ENCODE measurements at places on chromosomes 1 and 21.

GRCh38 chr21:36509973-36510664 is 30.2 kb upstream of the CLDN14 start:
- DNase-seq: no peak

DNA sequence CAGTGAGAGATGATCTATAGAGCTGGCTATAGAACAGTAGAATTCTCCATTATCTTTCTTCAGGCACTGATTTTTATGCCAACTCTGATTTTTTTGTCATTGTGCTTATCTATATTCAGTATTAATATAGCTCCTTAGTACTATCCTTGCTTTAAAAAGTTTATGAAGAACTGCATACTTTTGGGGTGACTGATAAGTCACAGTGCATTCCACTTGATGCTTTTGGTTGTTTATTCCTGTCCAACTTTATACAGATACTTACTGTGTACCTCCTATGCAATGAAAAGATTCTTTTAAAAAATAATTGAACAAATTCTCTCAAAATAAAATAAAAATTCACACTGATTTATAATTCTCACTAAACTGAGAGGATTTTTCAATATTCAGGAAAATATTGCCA is 71.6 kb downstream of the COL24A1 start:
- DNase-seq: no peak

DNA sequence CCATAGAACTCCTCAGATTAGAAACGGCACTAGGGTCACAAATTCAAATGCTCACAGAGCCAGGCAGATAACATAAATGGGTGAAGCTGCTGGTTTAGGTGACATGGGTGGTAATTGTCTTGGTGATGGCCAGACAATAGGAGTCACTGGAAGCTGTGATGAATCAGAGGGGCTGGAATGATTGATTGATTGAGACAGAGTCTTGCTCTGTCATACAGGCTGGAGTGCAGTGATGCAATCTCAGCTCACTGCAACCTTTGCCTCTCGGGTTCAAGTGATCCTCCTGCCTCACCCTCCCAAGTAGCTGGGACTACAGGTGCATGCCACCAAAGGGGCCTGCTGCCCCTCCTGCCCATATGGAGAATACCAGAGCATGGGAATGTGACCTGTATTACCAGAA is 63.0 kb downstream of the HIVEP3 start:
- DNase-seq: no peak

GRCh38 chr1:116853680-116854402 is 55.9 kb upstream of the PTGFRN start:
- DNase-seq: peak; percentile 74

DNA sequence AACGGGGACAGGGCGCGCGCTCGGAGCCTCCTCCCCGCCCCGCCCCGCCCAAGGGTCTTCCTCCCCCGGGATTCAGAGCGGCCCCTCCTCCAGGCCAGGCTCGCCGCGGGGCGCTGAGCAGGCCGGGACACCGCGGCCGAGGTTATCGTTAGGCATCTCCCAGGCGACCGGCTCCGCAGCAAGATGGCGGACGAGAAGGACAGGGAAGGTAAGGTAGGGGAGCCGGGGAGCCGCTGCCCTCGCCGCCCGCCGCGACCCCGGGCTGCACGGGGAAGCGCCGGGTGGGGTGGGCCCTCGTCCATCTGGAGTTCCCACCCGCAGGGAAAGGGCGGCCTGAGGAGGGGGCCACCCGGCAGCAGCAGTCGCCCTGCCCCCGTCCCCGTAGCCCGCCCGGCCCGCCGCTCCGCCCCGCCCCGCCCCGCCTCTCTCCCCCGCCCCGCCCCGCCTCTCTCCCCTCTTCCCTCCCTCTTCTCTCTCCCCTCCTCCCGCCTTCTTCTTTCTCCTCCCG is 105.9 kb upstream of the HNRNPU start:
- peak; percentile 76 for DNase-seq

DNA sequence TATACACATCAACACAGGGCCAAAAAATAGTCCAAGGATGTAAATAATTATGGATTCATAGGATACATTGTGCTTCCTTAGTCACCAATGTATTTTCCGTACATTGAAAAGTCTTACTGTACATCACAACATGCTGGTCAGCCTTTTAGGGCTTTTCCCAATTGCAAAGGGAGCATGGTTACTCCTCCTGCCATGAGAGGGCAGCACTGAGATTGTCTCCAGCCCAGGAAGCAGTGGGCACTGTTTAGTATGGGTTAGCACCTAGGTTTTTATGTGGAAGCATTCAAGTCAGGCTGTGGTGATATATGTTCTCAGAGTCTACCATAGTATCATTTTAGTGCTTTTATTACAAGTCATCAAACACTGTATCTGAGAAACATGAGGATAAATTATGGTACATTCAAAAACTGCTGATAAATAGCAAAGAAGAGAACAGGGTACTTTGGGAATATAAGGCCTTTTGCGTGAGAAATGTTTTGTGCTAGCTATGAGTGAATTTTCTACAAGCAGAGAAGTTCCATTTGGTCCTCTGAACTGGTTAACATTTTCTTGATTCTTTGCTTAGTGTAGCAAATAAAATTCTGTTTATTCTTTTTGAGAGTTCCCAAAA is 34.0 kb downstream of the ST6GALNAC5 start:
- peak; percentile 62 for DNase-seq

DNA sequence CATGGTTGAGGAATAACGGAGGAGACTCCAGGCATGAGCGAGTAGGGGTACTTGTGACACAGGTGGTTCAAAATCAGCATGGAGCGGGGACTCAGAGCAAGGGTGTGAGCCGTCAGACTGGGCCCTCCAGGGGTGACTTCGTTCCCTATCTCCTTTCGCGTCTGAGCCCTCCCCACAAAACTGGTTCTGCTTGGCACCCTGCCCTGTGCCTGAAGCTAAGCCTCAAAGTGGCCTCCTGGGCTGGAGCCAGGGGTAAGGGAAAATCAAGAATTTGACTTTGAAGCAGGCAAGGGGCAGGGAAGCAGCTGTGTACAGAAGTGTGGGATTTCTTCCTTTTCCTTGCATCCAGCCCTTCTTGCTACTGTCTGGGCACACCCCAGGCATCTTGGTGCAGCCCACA is 331.5 kb upstream of the AJAP1 start:
- DNase-seq: no peak

DNA sequence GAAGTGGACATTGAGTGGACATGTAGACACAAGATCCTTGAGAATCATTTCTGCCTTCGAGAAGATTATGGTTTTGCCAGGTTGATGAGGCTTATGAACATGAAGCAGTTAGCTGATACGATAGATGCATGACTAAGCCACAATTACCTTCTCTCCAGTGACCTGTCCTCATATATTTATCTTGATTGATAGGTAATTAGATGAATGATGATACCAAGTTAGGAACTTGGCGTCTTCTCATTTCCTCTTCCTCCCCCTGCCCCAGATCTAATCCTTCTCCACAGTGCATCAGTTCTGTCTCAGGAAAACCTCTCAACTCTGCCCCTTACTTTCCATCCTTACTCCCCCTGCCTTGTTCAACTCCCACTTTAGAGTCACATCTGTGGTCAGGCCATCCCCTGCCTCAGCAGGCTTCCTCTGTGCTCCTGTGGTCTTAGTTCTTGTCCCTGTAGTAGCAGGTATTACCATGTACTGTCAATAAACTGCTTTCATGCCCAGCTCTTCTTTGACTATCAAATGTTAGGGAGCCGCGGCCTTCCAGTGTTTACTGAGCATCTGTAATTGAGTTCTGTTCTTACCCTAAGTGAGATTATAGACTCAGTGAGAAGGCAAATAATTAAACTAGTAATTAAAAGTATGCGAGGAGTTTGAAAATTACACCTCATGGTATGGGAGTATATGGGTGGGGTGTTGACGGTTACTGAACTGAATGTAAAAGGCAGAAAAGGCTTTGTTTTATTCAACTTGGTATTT is 5.1 kb downstream of the ST6GALNAC3 start:
- DNase-seq: no peak

DNA sequence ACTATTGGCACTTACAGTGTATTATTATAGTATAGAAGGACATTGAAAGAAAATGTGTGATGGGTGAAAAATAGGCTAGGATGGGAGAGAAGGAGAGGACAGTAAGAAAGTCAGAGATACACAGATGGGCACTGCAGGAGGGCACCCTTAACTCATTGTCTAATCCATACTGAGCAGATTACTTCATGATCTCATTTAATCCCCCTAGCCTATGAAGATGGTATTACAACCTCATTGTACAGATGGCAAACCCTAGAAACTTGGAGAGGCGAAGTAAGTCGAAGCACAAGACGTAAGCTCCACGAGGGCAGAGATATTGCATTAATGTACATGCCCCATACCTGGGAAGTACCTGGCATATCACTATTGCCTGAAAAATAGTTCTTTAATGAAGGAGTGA is 346.9 kb upstream of the DAB1 start:
- no peak for DNase-seq

GRCh38 chr1:27157194-27157593 is 2.3 kb upstream of the SLC9A1 start:
- no peak for DNase-seq

DNA sequence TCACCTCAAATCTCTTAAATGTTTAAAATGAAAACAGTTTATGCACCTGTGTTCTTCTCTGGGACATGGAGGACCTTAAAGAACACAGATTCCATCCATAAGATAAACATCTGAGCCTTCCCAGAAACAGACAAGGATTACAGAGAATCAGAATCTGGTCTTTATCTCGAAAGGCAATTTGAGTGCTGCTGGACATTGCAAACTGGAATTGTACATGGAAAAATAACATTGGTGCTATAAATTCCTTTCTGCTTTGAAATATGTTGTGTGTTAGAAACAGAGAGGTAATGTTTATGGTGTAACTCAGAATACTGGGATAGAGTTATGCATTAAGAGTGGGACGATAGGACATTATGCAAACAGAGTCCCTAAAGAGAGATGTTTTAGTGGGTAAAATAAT is 6.6 kb upstream of the DDR2 start:
- DNase-seq: no peak

DNA sequence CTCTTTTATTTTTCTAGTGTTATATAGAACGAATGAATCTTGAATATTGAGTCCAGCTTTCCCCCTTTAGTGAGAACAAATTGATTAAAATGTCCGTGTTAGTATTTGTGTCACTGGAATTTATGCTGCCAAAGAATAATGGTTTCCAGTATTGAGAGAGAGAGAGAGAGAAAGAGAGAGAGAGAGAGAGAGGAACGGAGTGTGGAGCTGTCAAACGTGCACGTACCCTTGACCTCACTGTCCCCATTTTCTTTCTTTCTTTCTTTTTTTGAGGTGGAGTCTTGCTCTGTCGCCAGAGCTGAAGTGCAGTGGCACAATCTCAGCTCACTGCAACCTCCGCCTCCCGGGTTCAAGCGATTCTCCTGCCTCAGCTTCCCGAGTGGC is 70.9 kb upstream of the GREM2 start:
- no peak for DNase-seq

- DNase-seq: no peak
Measured at GRCh38 chr1:35597870-35598269, 24.8 kb downstream of the TFAP2E start.

GRCh38 chr1:182092336-182092735 is 30.8 kb upstream of the ZNF648 start:
- DNase-seq: no peak

GRCh38 chr1:17134724-17135123 is 15.5 kb upstream of the PADI2 start:
- no peak for DNase-seq

- no peak for DNase-seq
Measured at GRCh38 chr1:172708452-172708851, 49.5 kb downstream of the FASLG start.

DNA sequence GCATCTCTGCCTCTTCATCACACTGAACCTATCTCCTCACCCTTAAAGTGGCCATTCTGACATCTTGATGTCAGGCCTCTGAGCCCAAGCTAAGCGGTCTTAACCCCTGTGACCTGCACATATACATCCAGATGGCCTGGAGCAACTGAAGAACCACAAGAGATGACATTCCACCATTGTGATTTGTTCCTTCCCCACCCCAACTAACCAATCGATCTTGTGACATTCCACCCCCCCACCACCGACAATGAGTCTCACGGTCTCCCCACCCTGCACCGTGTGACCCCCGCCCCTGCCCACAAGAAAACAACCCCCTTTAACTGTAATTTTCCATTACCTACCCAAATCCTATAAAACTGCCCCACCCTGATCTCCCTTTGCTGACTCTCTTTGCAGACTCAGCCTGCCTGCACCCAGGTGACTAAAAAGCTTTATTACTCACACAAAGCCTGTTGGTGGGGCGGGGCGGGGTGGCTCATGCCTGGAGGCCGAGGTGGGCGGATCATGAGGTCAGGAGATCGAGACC is 21.0 kb upstream of the PINK1 start:
- no peak for DNase-seq

- DNase-seq: no peak
Measured at GRCh38 chr1:175733722-175734121, 9.7 kb downstream of the TNR start.

- DNase-seq: no peak
Measured at GRCh38 chr1:212607913-212608391, 609 bp upstream of the ATF3 start.

GRCh38 chr1:109392037-109392787 is 5.5 kb downstream of the SORT1 start:
- DNase-seq: no peak

- no peak for DNase-seq
Measured at GRCh38 chr1:87795615-87796337, 467.1 kb downstream of the LMO4 start.

DNA sequence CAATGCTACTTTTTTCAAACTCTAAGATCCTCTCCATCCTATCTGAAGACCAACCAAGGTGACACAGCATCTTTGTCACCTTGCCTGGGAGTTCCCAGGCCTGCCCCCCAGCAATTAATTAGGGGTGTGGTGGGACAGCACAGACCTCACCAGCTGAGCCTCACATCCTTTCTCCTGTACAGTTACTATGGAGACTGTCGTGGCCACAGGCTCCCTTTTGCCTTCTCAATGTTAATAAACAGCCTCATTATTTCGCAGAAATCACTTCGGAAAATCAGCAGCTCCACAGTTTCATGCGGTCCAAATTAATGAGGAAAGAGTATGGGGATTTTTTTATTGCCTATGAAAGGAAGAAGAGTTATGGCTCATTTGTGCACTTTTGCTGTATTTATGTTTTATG is 378.3 kb downstream of the NPHP4 start:
- DNase-seq: no peak

- no peak for DNase-seq
Measured at GRCh38 chr21:39694750-39695149, 50.2 kb upstream of the IGSF5 start.

- no peak for DNase-seq
Measured at GRCh38 chr1:111551623-111552411, 48.4 kb upstream of the ADORA3 start.

- DNase-seq: no peak
Measured at GRCh38 chr1:79177844-79178243, 171.3 kb upstream of the ADGRL4 start.
